ENCODE measurements at places on chromosomes 5 and 9.

- no peak for DNase-seq
Measured at GRCh38 chr5:31378838-31379237, 153.1 kb downstream of the DROSHA start.

GRCh38 chr5:74638970-74639806 lies 1.3 kb downstream of the ENC1 start:
- DNase-seq = no peak

GRCh38 chr9:82308836-82309235 lies 320.3 kb downstream of the SPATA31D1 start:
- no peak for DNase-seq

GRCh38 chr5:129115680-129116079 lies 21.1 kb downstream of the ISOC1 start:
- DNase-seq = no peak

GRCh38 chr5:67437905-67438845 lies 241.6 kb upstream of the CD180 start:
- no peak for DNase-seq

DNA sequence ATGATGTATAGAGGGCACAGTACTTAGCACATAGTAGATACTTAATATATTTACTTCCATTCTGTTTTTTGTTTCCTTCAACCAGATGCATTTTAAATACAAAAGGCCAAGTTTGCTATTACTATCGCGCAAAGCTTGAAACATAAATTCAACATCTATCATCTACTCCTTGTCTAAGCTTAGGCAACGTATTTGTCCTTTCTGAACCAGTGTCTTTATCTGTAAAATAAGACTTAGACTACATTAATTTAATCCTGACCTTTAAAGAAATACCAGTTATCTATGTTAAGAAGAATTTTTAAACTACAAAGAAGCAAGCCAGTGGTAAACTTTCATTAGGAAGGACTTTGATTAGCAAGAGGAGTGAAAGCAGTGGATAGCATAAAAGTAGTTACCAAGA lies 173.0 kb downstream of the WDR70 start:
- DNase-seq = no peak

GRCh38 chr5:113119246-113119924 lies 142.8 kb downstream of the DCP2 start:
- DNase-seq = no peak

DNA sequence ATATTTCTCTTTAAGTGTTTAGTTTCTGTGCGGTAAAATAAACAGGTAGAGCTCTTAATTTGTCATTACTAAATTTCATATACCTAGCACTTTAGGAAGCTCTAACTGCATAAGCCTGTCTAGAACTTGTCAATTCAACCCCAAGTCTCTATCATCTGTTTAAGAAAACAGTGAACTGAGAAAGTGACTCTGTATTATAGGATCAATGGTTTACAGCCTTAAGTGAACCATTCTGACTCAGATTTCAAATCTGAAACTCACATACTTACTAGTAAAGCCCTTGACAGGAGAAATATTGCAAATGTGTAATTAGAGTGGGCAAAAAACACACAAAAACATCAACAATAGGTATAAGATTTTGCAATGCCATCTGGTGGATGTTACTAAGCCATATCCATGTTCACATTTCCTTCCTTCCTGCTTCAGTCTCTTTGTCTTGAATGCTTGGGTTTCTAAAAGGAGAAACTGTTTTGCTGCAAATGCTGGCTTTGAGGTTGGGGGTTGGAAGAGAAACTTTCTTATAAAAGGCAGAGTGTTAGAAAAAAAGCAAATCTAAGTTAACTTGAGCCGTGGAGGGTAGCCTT lies 101.8 kb downstream of the DOCK8 start:
- no peak for DNase-seq

DNA sequence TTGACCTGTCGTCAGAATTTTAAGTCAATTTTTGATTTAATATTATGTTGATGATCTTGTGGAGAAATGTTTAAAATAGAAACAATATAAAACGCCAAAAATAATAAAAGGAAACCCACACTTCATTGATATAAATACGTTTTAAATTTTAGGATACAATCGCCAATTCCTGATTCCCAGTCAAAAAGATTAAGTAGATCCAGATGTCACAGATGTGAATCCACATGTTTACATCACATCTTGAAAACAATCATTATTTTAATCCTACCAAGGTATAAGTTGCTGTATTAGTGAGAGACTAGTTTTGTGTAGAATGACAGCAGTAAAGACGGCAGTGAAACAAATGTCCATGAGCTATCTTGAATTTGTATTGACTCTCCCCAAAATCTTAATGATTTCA lies 4.9 kb downstream of the TAS2R1 start:
- DNase-seq = no peak

DNA sequence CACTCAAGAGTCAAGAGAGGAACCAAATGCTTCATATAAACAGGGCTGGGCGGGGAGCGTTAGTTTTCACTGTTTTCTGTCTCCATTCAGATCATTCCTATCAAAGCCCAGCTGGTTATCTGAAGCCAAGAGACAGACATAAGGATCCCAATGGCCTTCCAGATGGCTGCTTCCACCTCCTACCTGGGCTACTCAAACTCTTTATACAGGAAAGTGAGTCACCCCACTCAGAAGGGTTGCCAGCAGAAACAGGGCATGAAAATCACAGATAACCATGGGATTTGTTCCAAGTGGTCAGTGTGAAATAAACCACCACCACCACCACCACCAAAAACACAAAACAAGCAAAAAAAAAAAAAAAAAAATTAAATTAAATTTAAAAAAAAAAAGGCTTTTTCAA lies 5.5 kb downstream of the PRSS3 start:
- DNase-seq = no peak

DNA sequence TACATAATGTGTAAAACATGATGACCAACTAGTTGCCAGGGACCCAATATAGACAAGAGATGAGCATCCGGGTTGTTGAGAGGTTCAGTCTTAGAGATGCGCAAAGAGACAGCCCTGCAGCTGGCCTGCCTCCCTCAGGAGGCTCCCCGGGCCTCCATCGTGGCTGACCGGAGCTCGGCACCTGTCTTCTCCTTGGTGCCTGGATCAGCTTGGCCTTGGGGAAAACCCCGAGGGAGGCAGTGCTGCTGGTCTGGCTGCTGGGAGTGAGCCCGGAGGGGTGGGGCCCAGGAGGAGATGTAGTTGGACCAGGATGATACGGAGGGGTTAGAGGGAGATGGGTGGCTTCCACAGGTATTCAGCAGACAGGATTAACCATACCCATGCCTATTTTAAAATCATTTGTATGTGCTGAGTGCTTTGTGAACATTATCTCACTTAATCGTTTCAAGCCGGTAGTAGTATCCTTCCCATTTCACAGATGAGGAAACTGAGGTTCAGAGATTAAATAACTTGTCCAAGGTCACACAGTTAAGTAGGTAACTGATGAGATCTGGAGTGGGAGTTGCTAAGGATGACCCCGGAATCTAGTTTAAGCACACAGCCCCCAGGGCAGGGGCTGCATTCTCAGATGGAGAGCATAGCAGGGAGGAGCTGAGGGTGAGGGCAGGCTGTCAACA lies 173.8 kb downstream of the COL23A1 start:
- DNase-seq = no peak

GRCh38 chr5:135236228-135236907 lies 162.7 kb downstream of the MACROH2A1 start:
- no peak for DNase-seq

GRCh38 chr5:65809817-65810531 lies 88.0 kb downstream of the NLN start:
- DNase-seq = peak; percentile 64

GRCh38 chr5:35134278-35135030 lies 86.7 kb upstream of the AGXT2 start:
- DNase-seq = no peak

DNA sequence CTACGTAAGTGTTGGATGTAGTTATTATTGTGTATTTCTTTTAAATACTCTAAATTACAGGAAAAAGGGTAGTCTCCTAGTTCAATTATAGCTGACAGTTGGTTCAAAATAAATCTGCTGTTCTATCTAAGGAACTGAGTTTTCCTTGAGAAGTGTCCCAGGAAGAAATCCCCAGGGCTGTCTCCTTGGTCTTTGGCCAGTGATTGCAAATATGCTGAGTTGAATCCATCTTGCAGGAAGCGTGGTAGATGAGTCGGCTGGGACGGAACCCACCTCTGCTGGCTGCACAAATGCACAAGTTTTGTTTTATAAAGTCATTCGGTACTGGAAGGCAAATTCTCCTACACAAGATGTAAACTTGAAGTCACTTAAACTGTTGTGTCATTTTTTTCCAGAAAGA lies 30.2 kb upstream of the HOMER1 start:
- no peak for DNase-seq

DNA sequence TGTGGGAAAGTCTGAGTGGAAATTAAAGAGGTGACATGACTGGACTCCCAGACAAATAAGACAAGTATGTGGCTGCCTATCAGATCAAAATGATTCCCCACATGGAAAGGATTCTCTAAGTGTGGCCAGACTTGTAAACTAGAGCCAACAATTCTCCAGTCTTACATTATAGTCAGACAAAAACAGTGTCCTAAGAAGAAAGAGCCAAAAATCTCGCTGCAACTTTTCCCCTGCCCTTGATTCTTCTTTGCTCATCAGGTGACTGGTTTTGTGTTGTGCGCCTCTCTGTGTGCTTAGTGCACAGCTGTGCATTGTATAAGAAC lies 164.2 kb upstream of the TARS1 start:
- DNase-seq = no peak

- no peak for DNase-seq
Measured at GRCh38 chr9:120308495-120308894, 271.5 kb downstream of the CDK5RAP2 start.

GRCh38 chr5:176157656-176158055 lies 80.6 kb upstream of the SIMC1 start:
- DNase-seq = no peak

GRCh38 chr9:135565636-135566035 lies 4.1 kb downstream of the PAEP start:
- no peak for DNase-seq

GRCh38 chr9:127199001-127199791 lies 65.4 kb upstream of the GARNL3 start:
- peak; percentile 72 for DNase-seq

DNA sequence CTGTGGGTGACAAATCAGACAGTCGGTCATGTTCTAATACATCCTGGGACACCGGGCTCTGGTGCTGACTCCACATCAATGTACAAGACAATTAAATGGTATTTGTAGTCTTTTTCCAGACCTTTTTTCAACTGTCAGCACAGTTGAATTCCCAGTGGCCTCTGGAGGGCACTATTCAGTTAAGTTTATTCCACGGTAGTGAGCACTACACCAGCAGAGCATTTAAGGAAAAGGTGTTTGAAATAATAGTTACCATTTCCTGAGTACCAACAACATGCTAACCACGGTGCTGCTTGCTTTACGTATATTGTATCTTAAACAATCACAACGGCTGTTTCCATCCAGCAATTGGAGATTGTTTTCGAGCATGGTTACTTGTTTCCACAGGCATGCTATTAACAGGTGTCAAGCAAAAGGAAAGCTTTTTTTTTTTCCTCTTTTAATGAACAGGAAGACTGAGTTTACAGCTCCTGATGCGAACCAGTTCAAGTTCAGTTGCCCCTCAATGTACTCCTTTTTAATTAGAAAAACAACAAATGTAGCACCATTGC lies 186.7 kb downstream of the PDZD2 start:
- DNase-seq = peak; percentile 59

DNA sequence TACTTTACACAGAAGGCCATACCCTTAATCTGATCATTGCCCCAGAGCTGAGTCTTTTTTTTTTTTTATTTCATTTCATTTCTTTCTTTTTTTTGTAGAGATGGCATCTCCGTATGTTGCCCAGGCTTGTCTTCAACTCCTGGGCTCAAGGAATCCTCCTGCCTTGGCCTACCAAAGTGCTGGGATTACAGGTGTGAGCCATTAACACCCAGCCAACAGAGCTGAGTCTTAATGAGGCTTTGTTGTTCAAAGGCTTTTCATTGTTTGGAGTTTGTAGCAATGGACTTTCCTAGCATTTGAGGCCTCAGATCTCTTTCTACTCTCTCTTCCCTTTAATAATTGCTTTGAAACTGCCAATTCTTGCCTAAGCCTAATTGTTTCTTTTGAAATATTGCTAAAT lies 176.5 kb upstream of the FBN2 start:
- no peak for DNase-seq

DNA sequence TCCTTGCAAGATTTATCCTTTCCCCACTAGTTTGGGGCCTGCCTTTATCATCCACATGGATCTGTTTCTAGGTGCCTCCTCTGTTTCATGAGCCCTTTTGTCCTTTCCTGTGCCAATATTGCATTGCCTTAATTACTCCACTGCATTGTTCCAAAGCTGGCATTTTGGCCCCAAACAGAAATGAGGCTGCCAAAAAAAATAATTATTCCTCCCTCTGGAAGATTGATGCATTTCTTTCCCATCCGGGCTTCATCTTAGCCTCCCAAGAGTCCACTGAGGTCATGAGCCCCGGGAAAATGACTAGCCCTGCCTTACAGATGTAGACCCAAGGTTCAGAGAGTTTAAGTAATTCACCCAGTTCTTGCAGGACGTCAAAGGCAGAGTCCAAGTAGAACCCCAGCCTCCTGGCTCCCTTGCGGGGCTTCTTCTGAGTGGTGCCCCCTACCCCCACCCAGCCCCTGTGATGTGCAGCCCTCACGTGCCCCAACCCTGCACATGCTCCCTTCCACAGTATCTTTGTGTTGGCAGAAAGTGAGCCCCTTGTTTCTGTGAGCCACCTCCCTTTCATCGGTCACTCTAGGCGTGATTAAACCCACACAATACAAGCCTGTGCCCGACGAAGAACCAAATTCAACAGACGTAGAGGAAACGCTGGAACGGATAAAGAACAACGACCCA lies 62.1 kb downstream of the TMOD1 start:
- DNase-seq = no peak

GRCh38 chr9:20442461-20443319 lies 179.6 kb downstream of the MLLT3 start:
- no peak for DNase-seq

GRCh38 chr9:93288891-93289883 lies 105.2 kb downstream of the WNK2 start:
- peak; percentile 58 for DNase-seq

GRCh38 chr5:68891718-68892117 lies 202.1 kb upstream of the SLC30A5 start:
- DNase-seq = no peak
